Ascending aorta (tissue), 2 donors: ENCODE measurements at places on chromosomes 7 and 10. TPM values are rescaled to one million over a fixed set of nuclear protein-coding genes. Genes with fewer than 3 reads are reported as not detected.

DNA sequence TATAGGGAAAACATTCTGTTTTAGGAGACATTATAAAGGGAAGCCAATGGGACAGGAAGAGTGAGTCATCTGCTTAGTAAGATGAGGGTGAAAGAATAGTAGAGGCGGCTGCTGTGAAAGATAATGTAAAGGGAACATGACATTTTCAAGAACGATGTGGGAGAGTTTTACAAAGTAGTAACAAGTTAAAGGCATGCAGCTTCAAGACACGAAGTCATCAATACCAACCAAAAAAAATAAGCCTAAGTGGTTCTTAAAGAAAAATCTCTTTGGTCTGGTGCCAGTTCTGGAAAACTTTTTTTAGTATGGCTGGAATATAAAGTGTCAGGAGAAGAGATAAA is 6.1 kb downstream of the GSTO1 start:
- no peak for DNase-seq

Gene TMEM130
- 33.6 TPM for total RNA-seq

DNA sequence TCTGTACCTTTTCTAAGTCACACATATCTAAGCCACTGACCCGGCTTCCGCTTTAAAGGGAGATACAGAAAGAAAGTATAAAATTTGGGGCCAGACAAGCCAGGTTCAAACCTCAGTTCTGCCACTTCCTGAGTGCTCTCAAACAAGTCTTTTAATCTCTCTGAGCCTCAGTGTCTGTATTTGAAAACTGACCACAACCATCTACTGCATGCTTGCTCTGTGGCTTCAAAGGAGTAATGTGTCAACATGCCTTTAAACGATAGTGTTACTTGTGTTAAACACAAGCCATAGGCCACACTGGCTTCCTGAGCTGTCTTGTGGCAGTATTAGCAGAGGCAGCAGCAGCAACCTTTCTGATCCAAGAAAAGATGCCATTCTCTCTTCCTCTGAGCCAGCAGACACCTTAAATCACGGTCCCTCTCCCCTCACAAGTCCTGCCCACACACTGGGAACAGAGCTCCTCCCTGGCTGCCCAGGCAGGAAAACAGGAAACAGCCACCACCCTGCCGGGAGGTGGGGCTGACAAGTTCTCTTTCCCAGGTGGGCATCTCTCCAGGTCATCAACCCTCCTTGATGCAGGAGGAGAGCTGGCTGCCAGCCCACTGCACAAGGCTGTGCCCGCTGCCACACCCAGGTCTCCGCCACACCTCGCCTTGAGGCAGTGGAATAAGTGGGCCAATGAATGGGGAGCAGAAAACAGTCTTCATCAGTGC is 10.7 kb downstream of the HIP1 start:
- no peak for DNase-seq

DNA sequence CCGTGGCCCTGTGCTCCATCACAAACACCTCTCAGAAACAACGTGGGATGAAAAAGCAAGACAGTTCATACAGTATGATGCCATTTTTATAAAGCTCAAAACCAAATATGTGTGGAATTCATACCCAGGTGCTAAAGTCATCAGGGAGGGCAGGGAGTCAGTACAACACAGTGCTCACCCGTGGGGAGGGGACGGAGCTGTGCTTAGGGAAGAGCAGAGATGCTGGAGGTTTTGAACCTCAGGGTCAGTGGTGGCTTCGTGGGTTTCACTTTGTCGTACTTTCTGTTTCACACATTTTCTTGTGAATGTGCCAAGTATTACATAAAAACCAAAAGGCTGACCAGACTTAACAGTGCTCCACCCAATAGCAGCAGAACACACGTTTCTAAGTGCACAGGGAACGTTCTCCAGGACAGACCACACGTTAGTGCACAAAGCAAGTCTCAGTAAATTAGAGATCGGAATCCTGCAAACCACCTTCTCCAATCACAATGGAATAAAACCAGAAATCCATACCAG is 21.2 kb downstream of the ZMIZ2 start:
- no peak for DNase-seq

Gene PSMC2
- total RNA-seq, result 45.8 TPM

DNA sequence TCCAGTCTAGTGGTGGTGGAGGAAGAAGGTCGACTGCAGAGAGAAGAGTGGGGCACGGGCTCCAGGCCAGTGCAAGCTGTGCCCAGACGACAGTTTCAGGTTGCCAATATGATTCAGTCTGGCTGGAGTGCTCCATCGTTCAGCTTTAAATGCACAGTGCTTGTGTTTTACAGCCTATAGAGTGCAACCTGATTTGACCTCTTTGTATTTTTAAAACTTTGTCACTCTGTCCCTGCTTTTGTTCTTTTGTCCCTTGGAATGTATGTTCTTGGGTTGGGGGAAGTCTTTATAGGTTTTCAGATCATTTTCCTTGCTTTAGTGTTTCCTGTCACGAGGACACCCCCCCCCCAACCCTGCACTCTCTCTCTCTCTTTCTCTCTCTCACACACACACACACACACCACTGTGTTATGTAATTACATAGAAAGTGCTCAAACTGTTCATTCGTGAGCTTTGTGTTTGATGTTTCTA is 198.0 kb downstream of the CAMK1D start:
- no peak for DNase-seq

Gene ERVW-1
- not detected for total RNA-seq

DNA sequence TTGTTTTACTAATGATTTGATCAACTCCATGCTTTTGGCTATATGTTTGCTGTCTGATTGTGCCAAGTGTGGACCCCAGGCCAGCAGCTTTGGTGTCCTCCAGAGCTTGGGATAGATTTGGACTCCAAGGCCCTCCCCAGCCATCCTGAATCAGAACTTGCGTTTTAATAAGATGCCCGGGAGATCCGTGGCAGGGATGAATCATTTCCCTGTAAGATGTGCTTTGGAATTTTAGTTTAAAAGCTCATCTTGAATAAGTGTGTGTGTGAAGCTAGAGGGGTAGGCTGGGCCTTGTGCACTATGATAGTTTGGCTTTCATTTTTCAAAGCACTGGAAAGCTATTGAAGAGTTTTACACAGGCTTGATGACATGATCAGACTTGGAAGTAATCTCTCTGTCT is 66.2 kb upstream of the SDK1 start:
- no peak for DNase-seq

Gene KCNH2
- not detected for total RNA-seq

DNA sequence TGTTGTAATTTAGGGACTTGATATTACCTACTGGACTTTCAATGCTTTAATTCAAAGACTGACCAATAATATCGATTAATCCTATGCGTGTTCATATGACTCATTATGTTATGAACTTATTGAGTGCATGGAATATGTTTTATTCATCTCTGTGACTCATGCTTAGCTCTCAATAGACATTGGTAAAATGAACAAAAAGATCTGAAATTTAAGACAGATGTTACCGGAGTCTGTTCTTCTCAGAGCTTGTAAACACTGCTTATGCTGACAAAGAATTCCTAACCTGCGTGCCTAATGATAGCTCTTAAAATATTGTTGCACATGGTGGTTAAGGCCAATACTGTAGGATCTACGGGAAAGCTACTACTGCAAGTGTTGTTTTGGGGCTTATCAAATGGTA is 131.5 kb upstream of the ACBD5 start:
- no peak for DNase-seq

GRCh38 chr10:107686095-107686494 is 521.6 kb upstream of the SORCS1 start:
- no peak for DNase-seq

DNA sequence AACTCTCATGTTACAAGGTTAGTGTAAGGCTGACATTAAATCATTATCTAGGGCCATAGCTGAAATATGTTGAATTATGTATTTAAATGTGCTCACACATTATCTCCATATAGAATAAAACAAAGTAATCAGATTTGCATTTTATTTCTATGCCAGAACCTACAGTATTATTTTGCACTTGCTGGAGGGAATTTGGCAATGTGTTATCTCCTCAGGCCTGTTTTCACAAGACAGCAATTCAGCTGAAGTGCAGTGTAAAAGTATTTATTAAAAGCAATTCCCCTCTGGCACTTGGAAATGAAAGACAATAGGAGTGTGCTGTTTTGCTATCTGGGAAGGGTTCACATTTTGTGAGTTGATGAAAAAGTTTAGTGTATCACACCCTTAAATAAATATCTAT is 276.3 kb downstream of the DNAJB9 start:
- no peak for DNase-seq

DNA sequence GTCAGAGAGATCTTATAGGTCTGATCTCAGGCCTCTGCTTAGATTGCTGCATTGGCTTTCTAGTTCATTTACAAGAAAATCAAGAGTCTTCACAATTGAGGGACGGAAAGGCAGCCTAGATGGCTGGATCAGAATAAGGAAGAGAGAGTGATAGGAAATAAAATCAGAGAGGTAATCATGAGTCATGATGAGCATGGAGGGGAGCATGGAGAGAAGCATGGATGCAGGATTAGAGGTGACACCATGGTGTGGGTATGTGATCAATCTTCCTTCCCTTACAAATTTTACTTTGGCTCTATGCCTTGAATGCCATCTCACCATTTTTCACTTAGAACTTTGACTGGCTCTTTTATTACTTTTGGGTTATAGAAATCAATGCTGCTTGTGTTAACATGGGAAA is 1.4 kb downstream of the BCCIP start:
- no peak for DNase-seq

Gene POU6F2
- total RNA-seq, result not detected

Gene PNLIP
- not detected for total RNA-seq
